Mesangial cell (primary cell): ENCODE measurements at places on chromosomes 3 and 15. TPM values are rescaled to one million over a fixed set of nuclear protein-coding genes. Genes with fewer than 3 reads are reported as not detected.

GADL1 gene
- total RNA-seq, result 0.13 TPM in 1 of 2 replicates, not detected in the other

MRAS gene
- 40.2 and 50.6 TPM in 2 replicates for total RNA-seq

CACNA2D3 gene
- 0.13 TPM in 1 of 2 replicates, not detected in the other for total RNA-seq

DGKG gene
- total RNA-seq, result 0.13 and 0.16 TPM in 2 replicates

ZNF660 gene
- total RNA-seq, result 1.1 and 1.6 TPM in 2 replicates

COL8A1 gene
- 195 and 329 TPM in 2 replicates for total RNA-seq

ZNF592 gene
- total RNA-seq, result 10.1 and 17.0 TPM in 2 replicates

INSYN1 gene
- total RNA-seq, result 0.81 and 3.8 TPM in 2 replicates

CP gene
- not detected in 2 replicates for total RNA-seq

DVL3 gene
- total RNA-seq, result 42.0 and 79.0 TPM in 2 replicates

LSAMP gene
- total RNA-seq, result 9.8 and 20.9 TPM in 2 replicates

SLC51B gene
- total RNA-seq, result not detected in 2 replicates

HTR3E gene
- not detected in 2 replicates for total RNA-seq

AMT gene
- total RNA-seq, result 0.65 and 6.3 TPM in 2 replicates

ABHD2 gene
- total RNA-seq, result 53.4 and 53.6 TPM in 2 replicates

C3orf22 gene
- total RNA-seq, result not detected in 2 replicates

NUP210 gene
- total RNA-seq, result 27.4 and 31.4 TPM in 2 replicates

SNX22 gene
- under 0.01 and 0.25 TPM in 2 replicates for total RNA-seq

AP4E1 gene
- total RNA-seq, result 4.7 and 6.4 TPM in 2 replicates

MELTF gene
- total RNA-seq, result 15.3 and 19.4 TPM in 2 replicates

CNOT10 gene
- total RNA-seq, result 13.1 and 20.9 TPM in 2 replicates

TERC gene
- 67.2 and 103 TPM in 2 replicates for total RNA-seq

IGSF10 gene
- total RNA-seq, result 0.63 and 1.1 TPM in 2 replicates

CASR gene
- total RNA-seq, result 2.2 TPM in 1 of 2 replicates, not detected in the other

HSPBAP1 gene
- total RNA-seq, result 2.4 and 4.2 TPM in 2 replicates

CFAP100 gene
- total RNA-seq, result not detected in 2 replicates

THSD4 gene
- 35.8 and 51.3 TPM in 2 replicates for total RNA-seq

ERICH6 gene
- total RNA-seq, result not detected in 2 replicates

ALG1L2 gene
- total RNA-seq, result not detected in 2 replicates

GPR27 gene
- 0.81 and 0.89 TPM in 2 replicates for total RNA-seq

TRH gene
- total RNA-seq, result not detected in 2 replicates

TUSC7 gene
- total RNA-seq, result not detected in 2 replicates

ACAD11 gene
- total RNA-seq, result 5.5 and 13.9 TPM in 2 replicates

SH2D7 gene
- total RNA-seq, result not detected in 2 replicates

PCSK6 gene
- 0.13 and 0.81 TPM in 2 replicates for total RNA-seq

IL16 gene
- total RNA-seq, result not detected in 2 replicates

LRTM1 gene
- not detected in 2 replicates for total RNA-seq

PARP16 gene
- 6.2 and 11.9 TPM in 2 replicates for total RNA-seq

LYZL4 gene
- not detected in 2 replicates for total RNA-seq

EFHB gene
- 2.7 TPM in 1 of 2 replicates, not detected in the other for total RNA-seq

GOLGA8M gene
- total RNA-seq, result 0.25 TPM in 1 of 2 replicates, not detected in the other

CIAO2A gene
- total RNA-seq, result 46.8 and 77.1 TPM in 2 replicates

GATA2 gene
- 2.1 and 4.1 TPM in 2 replicates for total RNA-seq

TM6SF1 gene
- 0.33 and 1.4 TPM in 2 replicates for total RNA-seq

ATP13A5 gene
- total RNA-seq, result not detected in 2 replicates

ANKDD1A gene
- total RNA-seq, result 0.65 and 0.76 TPM in 2 replicates

GJD2 gene
- total RNA-seq, result not detected in 2 replicates

TMEM202 gene
- total RNA-seq, result not detected in 2 replicates

PATL2 gene
- total RNA-seq, result 0.13 TPM in 1 of 2 replicates, not detected in the other

TNFAIP8L3 gene
- total RNA-seq, result 0.98 and 1.4 TPM in 2 replicates

ACTRT3 gene
- 2.6 and 3.3 TPM in 2 replicates for total RNA-seq

ANKRD34C gene
- total RNA-seq, result not detected in 2 replicates

PPCDC gene
- 13.9 and 39.6 TPM in 2 replicates for total RNA-seq

PTPN23 gene
- total RNA-seq, result 21.5 and 31.6 TPM in 2 replicates

DUOXA1 gene
- not detected in 2 replicates for total RNA-seq
